ENCODE measurements at places on chromosomes 2 and 18.
A peak's percentile ranks its signal among the peaks of the same experiment; 100 is the strongest.

GRCh38 chr2:102204638-102205037, 17.8 kb downstream of the IL1RL2 start:
- no peaks in the 10 kb centered on the region for H3K27me3 ChIP-seq
- no peaks in the 10 kb centered on the region for H3K4me1 ChIP-seq
- no peaks in the 10 kb centered on the region for H3K36me3 ChIP-seq

GRCh38 chr2:207787017-207787416, 17.3 kb upstream of the FZD5 start:
- DNase-seq, result no peak
- no peak overlapping the region for H3K4me3 ChIP-seq
- H3K27me3 ChIP-seq, result no peaks in the 10 kb centered on the region
- no peaks in the 10 kb centered on the region for H3K36me3 ChIP-seq

- H3K4me1 ChIP-seq, result no peaks in the 10 kb centered on the region
- no peak for DNase-seq
- H3K27ac ChIP-seq, result no peak overlapping the region
These were observed 645.5 kb upstream of the ID2 start for GRCh38 chr2:8036366-8036765.

- H3K4me3 ChIP-seq, result no peak overlapping the region
- no peak overlapping the region for H3K27ac ChIP-seq
- DNase-seq, result no peak
- H3K27me3 ChIP-seq, result no peaks in the 10 kb centered on the region
- H3K36me3 ChIP-seq, result no peaks in the 10 kb centered on the region
- no peaks in the 10 kb centered on the region for H3K4me1 ChIP-seq
These were observed 1802.0 kb downstream of the SUCLG1 start for GRCh38 chr2:82657106-82657505.

DNA sequence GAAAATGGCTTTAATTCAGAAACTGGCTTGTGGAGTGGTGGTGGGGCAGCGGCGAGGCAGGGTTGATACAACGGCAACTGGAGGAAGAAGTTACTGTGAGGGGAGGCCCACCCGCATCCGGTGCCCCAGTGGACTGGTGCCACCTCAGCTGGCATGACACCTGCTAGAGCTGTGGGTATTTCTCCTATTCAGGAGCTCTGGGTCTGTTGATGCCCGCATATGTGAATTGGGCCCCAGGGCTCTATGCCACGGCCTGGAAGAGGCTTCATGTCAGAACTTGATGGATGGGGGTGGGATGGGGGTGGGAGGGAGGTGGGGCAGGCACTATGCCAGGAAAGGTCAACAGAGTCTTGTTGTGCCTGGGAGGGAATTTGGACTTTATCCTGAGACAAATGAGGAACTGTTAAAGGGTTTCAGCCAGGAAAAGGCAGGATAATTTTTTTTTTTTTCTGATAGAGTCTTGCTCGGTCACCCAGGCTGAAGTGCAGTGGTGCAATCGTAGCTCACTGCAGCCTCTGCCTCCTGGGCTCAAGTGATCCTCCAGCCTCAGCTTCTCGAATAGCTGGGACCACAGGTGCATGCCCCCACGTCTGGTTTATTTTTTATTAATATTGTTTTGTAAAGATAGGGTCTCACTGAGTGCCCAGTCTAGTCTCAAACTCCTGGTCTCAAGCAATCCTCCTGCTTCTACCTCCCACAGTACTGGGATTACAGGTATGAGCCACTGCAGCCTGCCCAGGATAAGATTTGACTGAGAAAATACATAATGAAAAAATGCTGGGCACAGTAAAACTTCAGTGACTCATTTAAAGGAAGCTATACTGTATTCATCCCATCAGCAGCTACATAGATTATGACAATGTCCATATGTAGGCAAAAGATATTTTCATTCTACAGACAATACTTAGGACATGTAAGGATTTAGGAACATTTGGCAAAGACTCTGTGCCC, 52.6 kb downstream of the SH2D6 start:
- no peak overlapping the region for H3K4me3 ChIP-seq
- no peaks in the 10 kb centered on the region for H3K27me3 ChIP-seq
- H3K36me3 ChIP-seq, result no peaks in the 10 kb centered on the region
- H3K4me1 ChIP-seq, result peaks cover 13% of the 10 kb centered on the region

- H3K27ac ChIP-seq, result no peak overlapping the region
- H3K27me3 ChIP-seq, result no peaks in the 10 kb centered on the region
- no peak for DNase-seq
- peaks cover 7% of the 10 kb centered on the region for H3K36me3 ChIP-seq
- H3K4me3 ChIP-seq, result no peak overlapping the region
These were observed 62.5 kb downstream of the USP40 start for GRCh38 chr2:233503947-233504637.

GRCh38 chr18:74291472-74291770, 342 bp downstream of the CYB5A start:
- peaks cover 2% of the 10 kb centered on the region for H3K36me3 ChIP-seq
- no peak for DNase-seq
- peaks cover 10% of the 10 kb centered on the region for H3K4me1 ChIP-seq
- no peaks in the 10 kb centered on the region for H3K27me3 ChIP-seq
- peak overlapping the region; percentile 33 for H3K27ac ChIP-seq

GRCh38 chr18:11591957-11592356, 17.4 kb upstream of the SLC35G4 start:
- no peak for DNase-seq
- H3K4me1 ChIP-seq, result no peaks in the 10 kb centered on the region
- no peak overlapping the region for H3K27ac ChIP-seq
- H3K36me3 ChIP-seq, result no peaks in the 10 kb centered on the region
- H3K4me3 ChIP-seq, result no peak overlapping the region

Measured in spinal cord (tissue), 10 donors.